Stimulated activated CD4-positive, alpha-beta T cell treated with anti-CD3 and anti-CD28 coated beads, Interleukin-4, amount 100 ng/mL, for 4 hours (primary cell): ENCODE measurements at places on chromosomes 16 and 17.
A peak's percentile ranks its signal among the peaks of the same experiment; 100 is the strongest.

- peak; percentile 57 for DNase-seq
Observed at GRCh38 chr17:10327640-10328039, 45.2 kb downstream of the MYH13 start.

DNA sequence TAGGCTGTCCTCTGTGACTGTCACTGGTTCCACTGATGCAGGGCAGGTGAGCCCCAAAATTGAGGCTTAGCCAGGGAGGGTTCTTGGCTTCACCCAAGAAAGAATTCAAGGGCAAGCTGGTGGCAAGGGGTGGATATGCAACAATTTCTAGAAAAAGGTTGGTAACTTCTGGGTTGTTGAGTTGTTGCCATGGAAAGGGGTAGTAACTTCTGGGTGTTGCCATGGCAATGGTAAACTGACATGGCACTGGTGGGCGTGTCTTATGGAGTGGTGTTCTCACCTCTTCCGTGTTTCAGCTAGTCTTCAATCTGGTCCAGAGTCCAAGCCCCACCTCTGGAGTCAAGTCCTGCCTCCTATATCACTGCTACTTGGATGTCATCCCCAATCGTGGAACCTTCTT is 9.5 kb upstream of the GUCY2D start:
- no peak for DNase-seq

GRCh38 chr17:49519781-49520180 is 24.7 kb downstream of the NGFR start:
- DNase-seq = no peak

- DNase-seq = no peak
Observed at GRCh38 chr17:79655672-79656290, 44.9 kb upstream of the RBFOX3 start.

DNA sequence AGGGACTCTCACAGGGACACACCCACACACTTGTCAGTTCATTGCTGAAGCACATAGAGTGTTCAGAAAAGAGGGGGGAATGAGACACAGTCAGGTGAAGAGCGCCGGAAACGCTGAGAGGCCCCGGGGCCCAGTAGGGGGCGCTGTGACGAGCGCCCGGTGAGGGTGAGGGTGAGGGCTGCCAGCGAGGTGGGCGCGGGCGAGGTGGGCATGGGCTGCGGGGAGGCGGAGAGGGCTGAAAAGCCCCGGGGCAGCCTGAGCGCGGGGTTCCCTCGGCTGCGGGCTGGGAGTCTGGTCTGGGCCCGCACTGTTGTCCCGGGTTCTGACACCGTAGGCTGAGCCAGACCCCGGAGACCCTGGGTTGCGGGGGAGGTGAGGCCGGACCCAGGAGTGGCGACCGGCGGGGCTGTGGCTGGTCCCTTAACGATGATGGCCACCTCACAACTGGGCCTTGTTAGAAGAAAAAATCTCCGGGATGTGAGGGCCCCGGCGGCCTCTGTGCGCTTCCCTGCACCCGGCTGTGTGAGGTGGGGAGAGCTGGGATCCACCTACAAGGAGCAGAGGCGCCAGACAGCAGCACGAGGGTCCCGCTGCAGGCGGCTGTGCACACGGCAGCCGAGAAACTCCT is 91.4 kb downstream of the C16orf78 start:
- no peak for DNase-seq

DNA sequence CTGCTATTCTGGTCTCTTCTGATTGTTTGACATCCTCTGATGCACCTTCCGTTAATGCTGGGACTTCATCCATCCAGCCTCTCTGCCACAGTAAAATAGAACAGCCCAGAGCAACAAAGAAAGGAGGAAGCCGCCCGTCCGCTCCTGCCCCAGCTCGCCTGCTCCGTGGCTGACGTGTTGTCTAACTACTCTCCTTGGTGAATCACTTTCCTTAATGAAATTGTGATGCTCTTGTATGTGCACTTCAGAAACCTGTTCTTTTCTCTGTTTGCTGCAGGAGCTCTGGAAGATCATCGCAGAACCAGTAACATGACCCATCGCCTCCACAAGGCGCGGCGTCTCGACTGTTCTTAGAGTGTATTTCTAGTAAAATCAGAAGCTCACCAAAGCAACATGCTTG is 24.3 kb downstream of the METTL22 start:
- no peak for DNase-seq

DNA sequence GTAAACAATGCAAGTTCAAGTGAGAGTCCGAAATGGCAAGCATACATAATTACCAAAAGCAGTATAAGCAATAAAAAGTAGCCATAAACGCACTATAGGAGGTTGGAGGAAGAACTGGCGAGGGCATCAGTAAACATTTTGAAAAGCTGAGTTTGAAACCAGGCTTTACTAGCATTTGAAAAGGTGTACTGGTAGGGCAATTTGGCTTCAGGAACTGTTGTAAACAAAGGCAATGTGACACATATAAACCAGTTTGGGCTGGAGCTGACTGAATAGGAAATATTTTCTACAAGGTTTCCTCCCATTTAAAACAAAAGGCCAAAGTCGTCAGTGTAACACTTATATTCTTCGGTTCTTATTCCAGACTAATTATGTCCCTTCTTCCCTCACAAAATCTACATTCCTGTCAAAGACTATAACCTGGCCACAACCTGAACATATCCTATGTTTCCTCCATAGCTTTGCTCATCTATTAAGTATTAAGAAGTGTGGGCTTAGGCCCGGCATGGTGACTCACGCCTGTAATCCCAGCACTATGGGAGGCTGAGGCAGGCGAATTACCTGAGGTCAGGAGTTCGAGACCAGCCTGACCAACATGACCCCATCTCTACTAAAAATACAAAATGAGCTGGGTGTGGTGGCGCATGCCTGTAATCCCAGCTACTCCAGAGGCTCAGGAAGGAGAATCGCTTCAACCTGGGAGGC is 7.8 kb downstream of the CBX1 start:
- DNase-seq = no peak

GRCh38 chr17:11772031-11772430 is 173.8 kb downstream of the DNAH9 start:
- DNase-seq = no peak

DNA sequence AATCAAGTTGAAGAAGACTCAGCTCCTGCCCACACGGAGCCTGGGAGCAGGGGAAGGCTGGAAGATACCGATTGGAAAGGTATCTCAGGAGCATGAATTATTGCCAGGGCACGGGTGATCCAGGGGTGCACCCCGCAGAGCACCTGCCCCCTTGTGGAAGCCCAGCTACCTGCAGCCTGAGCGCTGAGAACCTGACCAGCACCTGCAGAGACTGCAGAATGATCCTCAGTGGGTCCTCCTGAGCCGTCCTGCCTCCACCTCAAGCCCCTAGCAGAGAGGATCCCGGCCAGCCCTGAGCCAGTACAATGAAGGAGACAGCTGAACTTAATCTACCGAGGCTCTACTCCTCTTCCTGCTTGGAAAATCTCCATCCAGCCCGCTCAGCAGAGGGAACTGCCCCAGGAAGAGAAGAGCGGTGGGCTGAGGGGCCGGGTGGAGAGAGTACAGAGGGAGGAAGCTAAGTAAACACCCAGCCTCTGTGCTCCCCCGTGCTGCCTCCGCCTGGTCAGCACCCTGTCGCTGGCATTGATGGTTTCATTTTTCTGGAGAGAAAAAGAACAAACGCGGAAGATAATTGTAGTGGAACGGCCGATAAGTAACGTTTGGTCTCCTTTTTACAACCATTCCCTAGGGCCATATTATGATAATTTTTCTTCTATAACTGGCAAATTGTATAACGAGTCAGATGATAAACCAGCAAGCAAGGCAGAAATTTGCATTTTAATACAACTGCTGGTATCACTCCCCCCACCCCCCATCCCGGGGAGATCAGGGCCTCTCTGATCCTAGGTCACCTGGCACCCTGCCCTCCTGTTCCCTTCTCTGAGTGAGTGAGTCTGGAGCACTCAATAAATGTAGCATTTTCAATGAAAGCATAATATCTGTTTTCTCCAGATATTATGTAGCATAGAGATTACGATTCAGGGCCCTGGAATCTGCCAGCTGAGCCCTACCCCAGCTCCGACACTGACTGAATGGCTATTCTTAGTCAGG is 204.5 kb upstream of the RPL38 start:
- peak; percentile 38 for DNase-seq

- DNase-seq = no peak
Observed at GRCh38 chr16:5228369-5228768, 130.8 kb upstream of the EEF2KMT start.

GRCh38 chr17:62045109-62045508 is 20.0 kb downstream of the MED13 start:
- no peak for DNase-seq
